Activated CD4-positive, alpha-beta T cell treated with anti-CD3 and anti-CD28 coated beads, Interleukin-2, Interleukin-4, amounts not matched to agents 100 ng/mL and 50 ng/mL, durations not matched to agents 16 hours and 8 hours (primary cell): ENCODE measurements at places on chromosomes 5 and 9.

GRCh38 chr9:73049280-73049679 is 96.4 kb upstream of the ALDH1A1 start:
- DNase-seq: no peak

- DNase-seq: no peak
These were observed 47.7 kb upstream of the RNF130 start for GRCh38 chr5:180119031-180119902.

DNA sequence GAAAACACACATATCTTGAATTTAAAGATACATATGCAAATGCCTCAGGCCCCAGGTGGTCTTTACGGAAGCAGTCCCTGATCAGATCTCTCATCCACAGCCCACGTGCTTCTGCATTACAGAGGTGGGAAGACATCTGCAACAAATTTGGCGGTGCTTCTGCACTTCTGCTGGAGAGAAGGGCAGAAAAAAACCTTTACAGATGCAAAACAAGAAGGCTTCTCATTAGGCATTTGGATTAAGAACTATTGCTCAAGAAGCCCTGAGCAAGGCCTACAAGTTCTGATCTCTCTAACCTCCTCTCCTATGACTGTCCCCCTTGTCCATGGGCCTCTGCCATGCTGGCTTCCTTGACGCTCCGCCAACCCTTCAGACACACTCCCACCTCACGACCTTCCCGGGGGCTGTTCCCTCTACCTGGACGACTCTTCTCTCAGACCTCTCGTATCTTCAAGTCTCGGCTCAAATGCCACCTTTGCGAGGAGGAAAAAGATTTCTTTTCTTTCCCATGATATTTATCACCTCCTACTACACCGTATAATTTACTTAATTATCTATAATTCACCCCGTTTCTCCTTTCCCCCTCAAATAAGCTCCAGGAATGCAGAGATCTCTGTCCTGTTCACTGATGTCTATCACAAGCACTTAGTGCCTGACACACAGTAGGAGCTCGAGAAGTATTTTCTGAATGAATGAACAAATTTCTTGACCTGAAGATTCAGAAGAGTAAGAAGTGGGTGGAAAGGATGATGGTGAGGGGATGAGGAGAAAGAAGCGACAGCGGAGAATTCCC is 1.1 kb downstream of the MTMR12 start:
- no peak for DNase-seq

DNA sequence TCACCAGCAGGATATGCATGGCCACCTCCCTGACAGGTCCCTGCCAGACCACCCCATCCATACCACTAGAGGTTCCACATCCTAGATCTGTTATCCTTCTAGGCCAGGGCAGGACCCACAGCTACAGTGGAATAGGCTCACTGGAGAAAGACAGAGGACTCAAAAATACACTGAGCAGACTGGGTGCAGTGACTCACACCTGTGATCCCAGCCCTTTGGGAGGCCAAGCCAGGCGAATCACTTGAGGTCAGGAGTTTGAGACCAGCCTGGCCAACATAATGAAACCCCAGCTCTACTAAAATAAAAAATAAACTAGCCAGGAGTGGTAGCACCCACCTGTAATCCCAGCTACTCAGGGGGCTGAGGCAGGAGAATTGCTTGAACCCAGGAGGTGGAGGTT is 56.5 kb upstream of the TESK1 start:
- no peak for DNase-seq

- DNase-seq: no peak
These were observed 201.2 kb downstream of the NSG2 start for GRCh38 chr5:174246743-174247142.

DNA sequence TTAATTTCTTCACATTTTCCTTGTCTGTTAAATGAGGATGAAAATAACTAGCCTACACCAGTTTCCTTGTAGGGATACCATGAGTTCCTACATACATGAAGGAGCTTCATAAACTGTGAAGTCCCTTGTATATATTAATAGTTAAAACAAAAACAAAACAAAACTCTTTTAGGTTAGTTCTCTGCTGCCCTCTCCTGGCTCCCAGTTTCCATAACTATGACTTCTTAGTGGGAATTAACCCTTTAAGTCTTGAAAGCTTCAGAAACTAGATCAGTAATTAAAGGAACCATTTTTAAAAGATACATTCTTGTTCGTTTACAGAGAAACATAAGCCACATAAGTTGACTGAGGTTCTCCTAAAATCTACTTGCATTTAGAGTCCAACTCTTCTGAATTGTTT is 500.0 kb upstream of the C9orf72 start:
- peak; percentile 6 for DNase-seq

DNA sequence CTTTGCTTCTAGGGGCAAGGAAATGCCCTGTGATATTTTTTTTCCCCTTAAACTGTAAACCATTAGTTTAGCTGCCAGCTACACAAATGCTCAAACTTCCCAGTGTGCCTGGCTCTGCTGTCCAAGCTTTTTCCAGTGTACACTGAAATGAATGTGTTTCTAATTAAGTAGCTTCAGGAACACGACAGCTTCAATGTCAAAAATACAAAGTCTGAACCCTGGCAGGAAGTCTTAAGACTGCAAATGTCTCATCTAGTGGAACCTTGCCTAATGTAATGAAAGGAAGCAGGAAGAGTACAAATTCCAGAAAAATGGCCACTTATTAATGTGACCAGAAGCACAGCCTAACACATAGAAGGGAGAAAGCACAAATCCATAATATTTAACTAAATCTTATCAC is 255.2 kb downstream of the CRB2 start:
- no peak for DNase-seq

- DNase-seq: no peak
These were observed 268.2 kb upstream of the RFX3 start for GRCh38 chr9:3793971-3794383.

- DNase-seq: no peak
These were observed 336.7 kb downstream of the AGTPBP1 start for GRCh38 chr9:85404911-85405565.

DNA sequence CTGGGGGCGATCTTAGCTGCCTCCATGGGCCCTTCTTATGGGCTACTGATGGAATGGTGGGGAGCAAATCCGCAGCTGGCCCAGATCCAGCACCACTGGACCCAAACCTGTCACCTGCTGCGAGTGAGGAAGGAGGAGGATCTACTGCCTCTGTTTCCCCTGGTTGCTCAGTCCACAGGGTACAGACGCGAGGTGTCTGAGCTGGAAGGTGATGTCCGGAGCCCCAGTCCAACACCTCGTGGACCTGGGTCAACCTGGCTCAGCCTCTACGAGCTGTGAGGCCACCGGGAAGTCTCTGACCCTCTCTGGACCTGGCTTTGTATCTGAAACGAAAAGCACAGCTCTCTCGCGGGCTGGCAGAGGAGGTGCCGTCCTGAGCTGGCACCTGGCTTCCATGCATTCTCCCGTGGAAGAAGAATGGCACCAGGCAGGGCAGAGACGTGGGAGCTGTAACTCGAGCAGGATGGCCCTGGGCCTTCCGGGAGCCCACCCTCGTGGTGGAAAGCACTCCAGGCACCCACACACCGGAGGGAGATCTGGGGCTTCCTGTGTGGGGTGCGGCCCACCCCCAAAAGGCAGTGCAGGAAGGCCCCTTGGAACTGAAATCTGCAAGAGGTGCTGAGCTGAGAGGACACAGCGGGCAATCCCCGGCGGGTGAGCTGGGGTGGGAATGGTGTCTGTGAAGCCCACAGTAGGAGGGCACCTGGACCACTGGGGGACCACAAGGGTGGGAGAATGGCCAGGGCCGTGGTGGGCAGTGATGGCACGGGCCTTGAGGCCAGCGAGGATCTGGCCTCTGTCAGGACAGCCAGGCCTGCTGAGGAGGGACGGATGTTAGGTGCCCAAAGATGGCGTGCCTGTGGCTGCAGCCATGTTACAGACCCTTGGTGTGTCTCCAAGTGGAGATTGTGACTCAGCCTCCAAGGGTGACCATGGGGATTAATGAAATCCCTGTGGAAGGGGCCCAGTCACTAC is 133.4 kb downstream of the OLFM1 start:
- no peak for DNase-seq

- DNase-seq: no peak
These were observed 11.9 kb downstream of the ROPN1L start for GRCh38 chr5:10453545-10453944.

GRCh38 chr5:603081-603998 is 8.8 kb upstream of the CEP72 start:
- no peak for DNase-seq

DNA sequence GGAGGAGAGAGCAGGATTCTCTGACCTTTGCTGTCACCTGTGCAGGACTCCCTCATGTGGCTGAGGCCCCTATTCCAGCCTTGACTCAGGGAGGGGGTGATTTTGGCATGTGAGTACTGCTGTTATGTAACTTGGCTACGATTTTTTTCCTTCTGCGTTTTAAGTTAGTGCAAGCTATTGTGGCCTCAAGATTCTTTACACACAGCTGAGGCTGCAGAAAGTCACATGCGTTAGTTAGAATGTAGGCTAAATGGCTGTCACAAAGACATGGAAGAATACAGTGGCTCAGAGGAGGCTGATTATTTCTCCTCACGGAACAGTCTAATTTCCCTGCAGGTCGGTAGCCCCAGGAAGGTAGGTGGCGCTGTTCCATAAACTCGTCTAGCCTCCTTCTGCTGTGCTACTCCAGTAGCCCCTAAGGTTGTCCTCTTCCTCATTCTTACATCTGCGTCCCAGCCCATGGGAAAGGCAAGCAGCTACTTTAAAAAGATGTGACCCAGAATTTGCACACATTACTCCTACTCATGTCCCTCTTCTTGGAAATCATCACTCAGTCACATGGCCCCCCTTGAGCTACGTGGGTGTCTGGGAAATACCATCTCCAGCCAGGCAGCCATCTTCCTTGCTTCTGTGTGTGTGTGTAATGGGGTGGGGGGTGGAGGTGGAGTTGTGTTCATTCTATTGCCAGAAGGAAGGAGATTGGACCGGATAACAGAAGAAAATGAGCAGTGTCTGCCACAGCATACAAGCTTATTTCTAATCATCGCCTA is 486.6 kb downstream of the CCDC171 start:
- DNase-seq: no peak

GRCh38 chr5:83947763-83948162 is 227.1 kb upstream of the HAPLN1 start:
- DNase-seq: no peak

GRCh38 chr9:135888766-135889394 is 18.5 kb downstream of the CAMSAP1 start:
- no peak for DNase-seq

DNA sequence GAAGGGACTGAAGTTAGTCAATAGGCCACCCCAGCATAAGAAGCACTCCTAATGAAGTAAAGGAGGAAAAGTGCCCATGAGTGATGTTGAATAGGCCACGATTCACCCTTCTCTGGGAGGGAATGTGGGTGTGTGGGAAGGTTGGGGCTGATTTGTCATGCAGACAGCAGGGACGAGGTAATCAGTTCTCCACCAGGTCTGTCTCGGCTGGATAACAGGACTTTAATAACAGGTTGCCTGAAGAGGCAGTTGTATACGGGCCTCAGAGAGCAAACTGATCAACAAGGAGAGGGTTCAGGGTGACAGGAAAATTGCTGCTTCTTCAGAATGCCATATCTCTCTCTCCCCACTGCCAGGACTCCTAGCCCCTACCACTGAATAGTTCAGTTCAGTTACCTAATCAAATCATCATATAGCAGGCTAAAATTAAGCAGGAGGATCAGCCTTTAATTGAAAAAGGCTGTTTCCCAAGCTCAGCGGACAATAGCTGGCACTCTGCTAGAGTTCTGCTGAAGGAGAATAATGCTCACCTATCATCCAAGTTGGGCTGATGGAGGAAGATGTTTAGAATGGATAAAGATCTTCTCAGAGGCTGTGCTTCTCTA is 43.6 kb upstream of the SMIM32 start:
- no peak for DNase-seq

DNA sequence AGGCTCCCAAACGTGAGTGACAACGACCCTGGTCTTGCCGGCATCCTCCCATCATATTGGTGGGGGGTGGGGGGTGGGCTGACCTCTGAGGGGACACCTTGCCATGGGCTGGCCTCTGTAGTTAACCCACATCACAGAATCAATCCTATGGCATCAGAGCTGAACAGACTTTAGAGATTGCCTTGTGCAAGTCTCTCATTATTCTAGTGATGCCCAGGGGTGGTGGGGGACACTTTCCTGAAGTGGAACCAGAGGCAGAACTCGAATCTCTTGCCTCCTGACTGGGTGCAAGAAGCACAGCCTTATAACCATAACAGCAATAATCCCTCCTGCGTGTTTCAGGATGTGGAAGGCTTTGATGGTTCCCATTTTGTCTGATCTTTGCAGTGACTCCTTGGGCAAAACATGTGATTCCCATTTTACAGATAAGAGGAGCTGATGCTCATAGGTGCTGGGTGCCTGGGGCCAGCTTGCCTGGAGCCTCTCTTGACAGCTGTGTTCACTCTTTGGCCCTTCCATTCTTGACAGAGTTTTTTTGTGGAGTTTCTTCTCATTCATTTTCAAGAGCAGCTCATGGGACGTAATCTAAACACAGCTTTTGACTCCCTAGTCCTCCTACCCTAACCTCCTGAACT is 18.6 kb upstream of the PITX1 start:
- DNase-seq: no peak

DNA sequence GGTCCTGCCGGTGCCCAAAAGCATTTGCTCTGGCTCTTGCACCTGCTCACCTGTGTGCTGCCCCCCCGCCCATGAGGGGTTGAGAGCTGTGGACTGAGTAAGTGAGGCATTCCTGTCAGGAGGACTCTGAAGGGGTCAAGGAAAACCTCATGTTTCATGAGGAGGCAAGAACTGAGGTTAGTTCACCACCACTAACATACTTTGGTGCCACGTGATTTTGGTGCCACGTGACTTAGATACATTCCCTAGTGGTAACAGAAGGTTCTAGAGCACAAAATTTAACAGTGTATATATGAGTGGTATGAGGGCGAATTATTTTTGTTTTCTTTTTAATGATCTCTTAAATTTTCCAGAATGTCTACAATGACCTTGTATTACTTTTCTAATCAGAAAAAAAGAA is 6.3 kb upstream of the IL12B start:
- DNase-seq: no peak

- no peak for DNase-seq
These were observed 101.6 kb downstream of the CDH12 start for GRCh38 chr5:22751536-22751935.

- DNase-seq: no peak
These were observed 111.3 kb upstream of the FST start for GRCh38 chr5:53368966-53369605.
